Renal cortical epithelial cell (primary cell): ENCODE measurements at places on chromosomes 12 and 14.

- no peak for DNase-seq
Measured at GRCh38 chr12:121798787-121799155, 5.0 kb upstream of the SETD1B start.

DNA sequence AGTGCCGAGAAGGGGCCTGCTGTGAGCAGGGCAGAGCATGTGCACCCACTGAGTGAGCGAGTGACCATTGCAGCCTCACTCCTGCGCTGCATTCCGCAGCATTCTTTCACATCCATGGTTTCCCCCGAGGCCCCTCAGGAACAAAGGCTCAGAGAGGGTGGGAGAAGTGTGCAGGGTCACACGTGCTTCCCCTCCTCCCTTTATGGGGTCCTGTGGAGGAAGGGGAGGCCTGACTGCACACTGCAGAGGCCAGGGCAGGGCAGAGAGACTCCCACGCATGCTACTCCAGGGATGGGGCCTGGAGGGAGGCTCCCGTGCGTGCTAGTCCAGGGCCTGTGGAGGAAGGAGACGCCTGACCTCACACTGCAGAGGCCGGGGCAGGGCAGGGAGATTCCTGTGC is 63.2 kb downstream of the DIO3 start:
- no peak for DNase-seq

- peak; percentile 12 for DNase-seq
Measured at GRCh38 chr12:76762601-76762980, 1.3 kb upstream of the ZDHHC17 start.

DNA sequence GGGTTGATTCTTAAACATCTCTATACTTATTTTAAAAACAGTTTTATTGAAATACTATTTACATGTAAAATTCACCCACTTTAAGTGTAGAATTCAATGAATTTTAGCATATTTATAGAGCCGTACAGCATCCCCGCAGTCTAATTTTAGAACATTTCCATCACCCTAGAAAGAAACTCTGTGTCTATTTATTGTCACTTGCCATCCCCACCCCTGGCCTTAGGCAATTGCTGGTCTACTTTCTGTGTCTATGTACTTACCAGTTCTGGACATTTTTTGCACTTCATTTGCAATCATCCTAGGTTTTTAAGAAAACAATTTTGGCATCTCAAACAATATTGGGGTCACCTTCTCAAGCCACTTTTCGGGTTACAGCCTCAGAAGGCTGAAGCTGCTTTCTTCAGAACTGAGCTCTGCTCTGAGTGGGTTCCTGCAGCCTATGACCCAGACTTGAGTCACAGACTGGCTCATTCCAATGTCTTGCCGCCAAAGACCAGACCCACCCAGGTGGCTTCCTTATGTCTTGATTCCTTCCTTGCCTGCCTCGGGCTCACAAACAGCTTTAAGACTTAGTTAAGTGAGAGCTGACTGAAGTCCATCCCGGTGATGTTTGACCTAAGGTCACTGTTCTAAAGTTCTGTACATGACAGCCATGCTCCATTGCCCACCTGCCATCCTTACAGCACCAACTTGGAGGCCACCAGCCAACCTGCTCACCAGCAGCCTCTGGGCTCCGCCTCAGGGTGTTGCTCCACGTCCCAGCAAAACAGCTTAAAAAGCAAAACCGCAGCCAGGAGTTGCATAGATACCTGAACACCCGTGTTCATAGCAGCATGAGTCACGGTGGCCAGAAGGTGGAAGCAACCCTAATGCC is 131.5 kb downstream of the CHST11 start:
- DNase-seq = peak; percentile 99

GRCh38 chr12:24198936-24199671 is 249.6 kb upstream of the SOX5 start:
- DNase-seq = peak; percentile 79

DNA sequence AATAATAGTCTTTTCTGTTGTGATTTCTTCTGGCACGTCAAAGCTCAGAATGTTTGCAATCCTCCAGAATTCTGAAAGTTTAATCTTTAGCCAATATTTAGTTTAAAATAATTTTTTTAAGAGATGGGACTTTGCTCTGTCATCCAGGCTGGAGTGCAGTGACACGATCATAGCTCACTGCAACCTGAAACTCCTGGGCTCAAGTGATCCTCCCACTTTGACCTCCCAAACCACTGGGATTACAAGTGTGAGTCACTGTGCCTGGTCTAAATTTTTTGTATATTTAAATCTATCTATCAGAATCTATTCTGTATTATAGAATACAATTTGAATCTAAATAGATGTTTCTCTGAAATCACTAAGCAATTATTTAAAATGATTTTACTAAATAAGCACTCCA is 572.7 kb downstream of the VRK1 start:
- DNase-seq = no peak

DNA sequence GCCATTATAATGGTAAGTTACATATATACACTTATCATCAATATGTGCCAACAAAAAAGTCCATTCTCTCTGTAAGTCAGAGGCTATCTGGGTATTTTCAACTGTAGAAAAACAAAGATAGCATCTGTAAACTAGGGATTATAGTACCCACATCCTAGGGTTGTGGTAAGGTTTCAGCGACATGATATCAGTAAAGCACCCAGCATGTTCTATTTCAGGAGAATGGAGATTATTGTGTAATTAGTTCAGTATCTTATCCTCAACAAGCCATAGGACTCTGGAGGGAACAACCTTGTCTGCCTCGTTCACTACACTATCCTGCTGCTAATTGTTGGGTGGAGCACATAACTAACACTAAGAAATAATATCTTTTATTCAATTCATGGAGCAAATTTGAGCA is 19.7 kb upstream of the CKAP4 start:
- DNase-seq = no peak

DNA sequence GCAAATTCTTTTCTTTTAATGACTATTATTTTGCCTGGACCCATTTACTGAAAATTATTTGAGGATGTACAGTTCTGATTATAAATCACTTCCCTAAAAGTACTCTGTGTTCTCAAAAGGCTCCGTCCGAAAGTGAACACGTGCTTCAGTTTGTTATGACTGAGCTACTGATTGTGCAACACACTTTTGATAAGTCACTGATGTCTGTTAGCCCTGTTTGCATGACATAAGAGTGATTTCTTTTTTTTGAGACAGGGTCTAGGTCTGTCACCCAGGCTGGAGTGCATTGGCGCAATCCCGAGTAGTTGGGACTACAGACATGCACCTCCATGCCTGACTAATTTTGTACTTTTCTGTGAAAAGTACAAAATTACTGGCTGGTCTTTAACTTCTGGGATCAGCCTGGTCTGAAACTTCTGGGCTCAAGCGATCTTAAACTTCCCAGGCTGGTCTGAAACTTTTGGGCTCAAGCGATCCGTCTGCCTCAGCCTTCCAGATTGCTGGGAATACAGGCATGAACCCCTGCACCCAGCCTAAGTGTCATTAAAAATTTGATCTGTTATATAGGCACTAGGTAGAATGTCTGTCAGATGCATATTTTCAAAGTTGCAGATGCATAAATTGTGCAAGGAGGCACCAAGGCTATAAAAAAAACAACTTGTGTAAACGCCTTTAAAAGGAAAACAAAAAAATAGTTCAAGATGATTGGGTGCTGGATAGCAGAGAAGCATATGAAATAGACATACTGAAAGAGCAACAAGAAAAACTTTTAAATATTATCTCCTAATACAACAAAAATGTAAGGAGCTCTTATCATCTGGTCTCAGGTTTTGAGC is 111.5 kb downstream of the SRGAP1 start:
- peak; percentile 86 for DNase-seq

DNA sequence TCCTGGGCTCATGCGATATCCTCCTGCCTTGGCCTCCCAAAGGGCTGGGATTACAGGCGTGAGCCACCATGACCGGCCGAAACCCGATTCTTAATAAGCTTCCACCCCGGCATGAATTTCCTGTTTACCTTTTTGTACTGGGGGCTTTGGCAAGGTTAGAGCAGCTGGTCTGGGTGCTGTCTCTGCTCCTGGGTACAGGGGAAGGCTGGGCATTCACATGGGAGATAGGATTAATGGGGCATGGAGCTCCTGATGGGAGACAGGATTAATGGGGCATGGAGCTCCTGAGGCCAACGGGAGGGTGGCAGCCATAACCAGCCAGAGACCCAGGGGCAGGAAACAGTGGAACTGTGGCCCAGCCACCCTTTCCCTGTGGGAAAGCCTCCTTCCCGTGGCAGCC is 69.5 kb upstream of the DICER1 start:
- peak; percentile 94 for DNase-seq

DNA sequence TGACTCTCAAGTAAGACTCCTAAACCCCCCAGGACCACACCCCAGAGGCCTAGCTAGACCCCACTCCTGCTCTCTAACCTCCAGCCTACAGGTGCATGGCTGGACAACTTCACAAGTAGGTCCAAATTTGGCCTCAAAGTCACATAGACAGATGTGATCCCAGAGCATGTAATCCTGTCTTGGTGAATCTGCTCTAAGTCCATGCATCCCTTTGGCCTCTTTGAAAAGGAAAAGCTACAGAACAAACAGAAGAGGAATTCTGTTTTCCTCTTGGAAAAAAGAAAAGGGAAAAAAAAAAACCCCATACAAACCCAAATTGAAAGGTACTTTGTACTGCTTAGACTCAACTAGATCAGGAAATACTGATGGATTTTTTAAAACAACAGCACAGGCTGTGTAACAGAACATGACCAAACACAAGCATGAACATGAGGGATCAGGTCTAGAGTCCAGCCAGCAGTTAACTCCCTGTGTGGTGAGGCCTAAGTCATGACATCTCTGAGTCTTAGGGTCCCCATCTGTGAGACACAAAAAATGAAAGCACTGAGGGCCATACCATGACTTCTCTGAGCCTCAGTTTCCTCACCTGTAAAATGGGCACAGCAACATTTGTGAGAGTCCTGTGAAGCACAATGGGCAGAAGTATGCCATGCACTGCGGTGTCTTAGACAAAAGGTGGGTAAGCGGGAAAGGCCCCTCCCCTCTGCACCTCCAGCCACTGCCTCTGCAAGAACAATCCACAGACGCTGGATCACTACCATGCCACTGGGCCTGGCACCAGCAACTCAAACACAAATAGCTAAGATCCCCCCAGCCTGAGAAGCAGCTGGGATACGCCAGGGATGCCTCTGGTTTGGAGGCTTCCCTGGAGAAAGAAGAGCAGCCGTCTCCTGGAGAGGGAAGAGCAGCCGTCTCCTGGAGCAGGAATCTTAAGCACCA is 9.9 kb downstream of the PITPNM2 start:
- peak; percentile 15 for DNase-seq

DNA sequence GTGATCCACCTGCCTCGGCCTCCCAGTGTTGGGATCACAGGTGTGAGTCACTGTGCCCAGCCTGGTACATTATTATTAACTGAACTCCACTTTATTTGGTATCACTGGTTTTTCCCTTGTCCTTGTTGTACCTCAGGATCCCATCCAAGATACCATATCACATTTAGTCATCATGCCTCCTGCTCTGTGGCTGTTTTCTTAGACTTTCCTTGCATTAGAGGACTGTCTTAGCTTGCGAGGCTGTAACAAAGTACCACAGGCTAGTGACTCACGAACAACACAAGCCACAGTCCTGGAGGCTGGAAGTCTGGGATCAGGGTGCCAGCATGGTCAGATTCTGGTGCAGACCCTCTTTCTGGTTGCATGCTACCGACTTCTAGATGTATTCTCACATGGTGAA is 12.2 kb downstream of the KLC1 start:
- peak; percentile 64 for DNase-seq

DNA sequence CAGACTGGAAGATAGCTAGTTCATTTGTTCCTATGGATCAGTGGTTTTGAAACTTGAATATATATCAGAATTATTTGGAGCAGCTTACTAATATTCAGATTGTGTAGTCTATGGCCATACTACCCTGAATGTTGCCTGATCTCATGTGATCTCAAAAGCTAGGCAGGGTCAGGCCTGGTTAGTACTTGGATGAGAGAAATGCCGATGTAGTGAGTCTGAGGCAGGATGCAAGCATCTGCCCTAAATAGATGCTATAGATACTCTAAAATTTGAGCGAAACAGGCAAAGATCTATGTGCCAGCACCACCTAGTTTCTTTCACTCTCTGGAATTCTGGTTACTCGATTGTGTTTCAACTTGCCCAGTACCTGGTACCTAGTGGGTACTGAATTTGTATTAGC is 40.9 kb downstream of the FRMD6 start:
- no peak for DNase-seq

- no peak for DNase-seq
Measured at GRCh38 chr14:91108941-91109611, 4.8 kb upstream of the DGLUCY start.
